ENCODE measurements at places on chromosomes 13 and 19. TPM values are rescaled to one million over a fixed set of nuclear protein-coding genes. Genes with fewer than 3 reads are reported as not detected.

The KLK14 gene
- not detected for total RNA-seq

GRCh38 chr19:8141726-8142512 is 7.5 kb downstream of the FBN3 start:
- DNase-seq: no peak

The ZNF607 gene
- total RNA-seq: 2.0 TPM

GRCh38 chr19:47438793-47439220 is 19.5 kb upstream of the MEIS3 start:
- DNase-seq: no peak

The FLT1 gene
- total RNA-seq: 51.3 TPM

GRCh38 chr19:37370880-37371661 is at the start of gene ZNF527:
TSS of gene ZNF527 (plus strand) at chr19:37371099. CDS start at chr19:37374199, 3,100 bp downstream.
- peak; percentile 98 for DNase-seq

- DNase-seq: no peak
Measured at GRCh38 chr13:48646791-48647190, 6.9 kb upstream of the CYSLTR2 start.

GRCh38 chr13:90362707-90363106 is 984.8 kb upstream of the MIR17HG start:
- DNase-seq: no peak

- DNase-seq: no peak
Measured at GRCh38 chr19:55453511-55454260, 7.8 kb downstream of the ISOC2 start.

The OR7C1 gene
- total RNA-seq: not detected

All from right atrium auricular region (tissue), 2 donors.